ENCODE measurements at places on chromosomes 4 and X.

GRCh38 chr4:48914311-48914710 is 7.7 kb upstream of the OCIAD2 start:
- DNase-seq, result no peak

GRCh38 chrX:10754445-10754844 is 134.1 kb upstream of the MID1 start:
- DNase-seq, result no peak

- DNase-seq, result no peak
Observed at GRCh38 chr4:10028910-10029309, 7.6 kb upstream of the SLC2A9 start.

GRCh38 chr4:28482580-28483270 is 1622.1 kb downstream of the STIM2 start:
- DNase-seq, result no peak

DNA sequence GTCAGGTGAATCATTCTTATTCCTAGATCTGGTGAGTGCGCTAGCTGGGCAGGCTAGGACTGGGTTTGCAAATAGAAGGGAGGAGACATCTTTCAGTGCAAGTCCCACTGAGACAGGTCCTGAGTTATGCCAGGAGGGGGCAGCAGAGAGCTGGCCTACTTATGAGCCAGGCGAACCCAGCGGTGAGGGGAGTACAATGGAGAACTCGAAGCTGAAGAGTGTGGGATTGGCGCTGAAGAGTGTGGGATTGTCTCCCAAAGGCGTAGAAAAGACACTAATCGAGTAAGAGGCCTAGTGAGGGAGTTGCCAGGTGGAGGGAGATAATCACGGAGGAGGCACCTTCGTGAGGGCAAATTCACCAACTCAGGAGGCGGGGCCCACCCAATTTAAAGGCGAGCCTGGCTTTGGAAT is 91.7 kb upstream of the CXorf66 start:
- peak; percentile 89 for DNase-seq

DNA sequence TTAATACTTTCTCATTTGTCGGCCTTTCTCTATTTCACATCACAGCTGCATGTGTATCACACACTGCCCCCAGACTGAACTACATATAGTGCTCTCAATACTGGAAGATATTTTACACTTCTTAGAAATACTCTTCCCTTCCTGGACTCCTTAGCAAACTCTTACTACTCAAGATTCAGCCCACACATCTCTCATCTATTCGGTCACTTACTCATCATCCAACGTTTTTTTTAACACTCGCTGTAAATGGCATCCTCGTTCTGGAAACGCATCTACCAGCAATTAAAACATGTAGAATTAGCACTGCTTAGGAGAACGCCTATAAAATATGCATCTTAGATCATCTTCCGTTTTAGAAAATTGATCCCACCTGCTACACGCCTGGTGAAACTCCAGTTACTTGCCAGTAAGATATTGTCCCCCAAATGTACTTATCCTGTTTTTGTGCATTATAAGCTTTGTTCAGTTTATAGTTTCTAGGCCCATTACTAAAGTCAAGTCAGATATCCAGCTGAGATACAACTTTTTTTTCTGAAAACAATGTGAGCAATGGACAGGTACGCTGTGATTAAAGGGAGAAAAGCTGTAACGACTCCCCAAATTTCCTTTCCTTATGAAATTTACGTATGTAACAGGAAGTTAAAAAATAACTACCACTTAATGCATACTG is 1.0 kb downstream of the LRP2BP start:
- no peak for DNase-seq

GRCh38 chr4:81724925-81725329 is 253.2 kb upstream of the RASGEF1B start:
- peak; percentile 15 for DNase-seq

DNA sequence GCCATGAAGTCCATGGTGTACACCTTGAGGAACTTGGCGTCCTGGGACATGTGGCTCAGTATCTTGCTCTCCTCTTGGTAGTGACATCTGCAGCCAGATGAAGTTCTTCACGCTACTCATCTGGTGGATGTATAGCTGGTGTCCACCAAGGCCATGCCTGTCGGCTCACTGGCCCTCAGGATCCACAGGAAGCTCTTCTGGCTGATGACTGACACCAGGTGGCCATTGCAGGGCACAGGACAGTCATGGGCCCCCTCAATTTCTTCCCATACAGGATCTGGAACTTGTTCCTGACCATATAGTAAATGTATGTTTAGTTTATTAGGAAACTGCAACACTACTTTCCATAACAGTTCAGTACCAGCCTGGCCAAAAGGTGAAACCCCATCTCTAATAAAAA is 10.3 kb upstream of the CLCN5 start:
- no peak for DNase-seq

- DNase-seq, result no peak
Observed at GRCh38 chrX:100939333-100939732, 10.6 kb upstream of the XKRX start.

DNA sequence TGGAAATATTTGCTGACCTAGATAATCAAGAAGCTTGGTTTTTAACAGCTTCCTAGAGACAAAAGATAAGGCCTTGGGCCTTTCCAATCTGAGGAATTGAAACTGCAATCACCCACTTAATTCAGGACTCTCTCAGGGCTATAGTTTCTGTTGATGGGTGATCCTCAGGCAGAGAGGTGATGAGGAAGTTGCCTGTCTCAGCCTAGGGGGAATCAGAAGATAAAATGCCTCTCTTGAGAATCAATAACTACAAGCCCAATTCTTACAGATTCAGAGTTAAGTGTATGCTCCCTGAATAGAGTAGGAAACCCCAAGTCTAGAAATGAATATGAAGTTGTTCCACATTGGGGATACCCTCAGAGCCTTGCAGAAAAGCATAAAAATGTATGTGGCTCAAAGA is 45.5 kb downstream of the NFKB1 start:
- no peak for DNase-seq

- DNase-seq, result no peak
Observed at GRCh38 chr4:24774452-24774851, 20.9 kb upstream of the SOD3 start.

DNA sequence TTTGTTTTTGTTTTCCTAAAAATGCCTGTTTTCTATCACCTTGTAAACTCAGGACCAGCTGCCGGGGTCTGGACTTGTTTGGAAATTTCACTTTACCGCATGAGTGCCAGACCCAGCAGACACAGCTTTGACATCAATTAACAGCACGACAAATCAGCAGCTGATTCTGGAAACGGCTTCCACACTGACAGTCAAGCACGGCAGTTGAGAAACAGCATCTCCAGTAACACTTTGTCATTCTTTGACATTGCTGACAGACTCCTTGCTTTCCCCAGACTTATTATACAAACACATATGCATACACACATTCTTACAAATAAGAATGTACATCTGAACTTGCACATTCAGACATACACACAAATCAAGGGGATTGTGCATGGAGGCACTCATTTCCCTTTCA is 1017.6 kb upstream of the HS3ST1 start:
- no peak for DNase-seq

GRCh38 chrX:56793521-56794320 is 64.7 kb downstream of the NBDY start:
- DNase-seq, result no peak

- no peak for DNase-seq
Observed at GRCh38 chrX:21412029-21412428, 37.8 kb downstream of the CNKSR2 start.

DNA sequence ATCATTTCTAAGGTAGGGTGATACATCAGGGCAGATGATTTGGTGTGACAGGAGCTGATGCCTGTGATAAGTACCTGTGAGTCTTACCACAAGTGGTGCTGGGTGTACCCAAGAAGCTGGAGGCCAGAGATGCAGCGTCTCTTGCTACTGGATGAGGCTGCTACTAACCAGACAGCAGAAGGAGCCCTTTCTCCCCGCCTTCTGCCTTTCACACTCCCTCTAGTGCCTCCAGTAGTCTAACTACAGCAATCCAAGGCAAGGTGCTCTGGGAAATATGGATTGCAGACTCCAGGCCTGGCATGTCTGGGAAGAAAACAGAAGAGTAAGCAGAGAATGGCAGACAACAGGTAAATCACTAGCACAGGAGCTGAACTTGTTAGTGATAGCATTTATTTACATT is 470.8 kb downstream of the NKX6-1 start:
- DNase-seq, result no peak

DNA sequence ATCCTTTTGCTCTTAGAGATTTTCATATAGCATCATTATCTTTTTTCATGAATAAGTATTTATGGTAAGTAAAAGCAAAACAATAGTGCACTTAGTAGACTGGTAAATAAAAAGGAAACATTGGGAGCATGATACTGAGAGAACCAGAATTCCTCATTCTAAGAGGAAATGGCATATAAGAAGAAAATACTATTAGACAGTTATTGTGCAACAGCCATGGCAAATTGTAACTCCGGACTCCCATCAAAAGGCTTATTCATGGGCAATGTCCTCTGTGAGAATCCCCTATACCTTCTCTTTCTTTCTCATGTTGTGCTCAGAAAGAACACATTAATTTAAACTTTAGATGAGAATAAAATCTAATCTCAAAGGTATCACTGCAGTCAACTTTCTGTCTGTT is 42.4 kb downstream of the SPATA18 start:
- no peak for DNase-seq

GRCh38 chr4:26039639-26040359 is 125.8 kb downstream of the SMIM20 start:
- no peak for DNase-seq

GRCh38 chrX:40022421-40022820 is 75.3 kb downstream of the BCOR start:
- no peak for DNase-seq

DNA sequence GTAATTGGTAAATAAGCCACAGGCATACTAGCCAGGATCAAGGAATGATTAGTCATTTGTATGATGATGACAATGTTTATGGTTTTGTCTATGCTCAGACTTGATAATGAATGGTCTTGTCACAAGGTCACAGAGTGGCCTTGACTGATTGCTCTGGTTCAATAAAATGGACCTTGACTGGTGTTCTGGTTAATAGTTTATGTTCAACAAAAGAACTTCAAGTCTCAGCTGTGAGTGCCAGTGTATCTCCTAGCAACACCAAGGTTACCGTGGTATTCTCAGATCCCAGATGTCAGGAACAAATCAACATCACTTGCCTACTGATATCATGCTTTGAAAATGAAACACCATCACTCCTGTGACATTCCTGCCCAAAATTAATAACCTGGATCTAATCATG is 16.3 kb upstream of the LRAT start:
- no peak for DNase-seq

DNA sequence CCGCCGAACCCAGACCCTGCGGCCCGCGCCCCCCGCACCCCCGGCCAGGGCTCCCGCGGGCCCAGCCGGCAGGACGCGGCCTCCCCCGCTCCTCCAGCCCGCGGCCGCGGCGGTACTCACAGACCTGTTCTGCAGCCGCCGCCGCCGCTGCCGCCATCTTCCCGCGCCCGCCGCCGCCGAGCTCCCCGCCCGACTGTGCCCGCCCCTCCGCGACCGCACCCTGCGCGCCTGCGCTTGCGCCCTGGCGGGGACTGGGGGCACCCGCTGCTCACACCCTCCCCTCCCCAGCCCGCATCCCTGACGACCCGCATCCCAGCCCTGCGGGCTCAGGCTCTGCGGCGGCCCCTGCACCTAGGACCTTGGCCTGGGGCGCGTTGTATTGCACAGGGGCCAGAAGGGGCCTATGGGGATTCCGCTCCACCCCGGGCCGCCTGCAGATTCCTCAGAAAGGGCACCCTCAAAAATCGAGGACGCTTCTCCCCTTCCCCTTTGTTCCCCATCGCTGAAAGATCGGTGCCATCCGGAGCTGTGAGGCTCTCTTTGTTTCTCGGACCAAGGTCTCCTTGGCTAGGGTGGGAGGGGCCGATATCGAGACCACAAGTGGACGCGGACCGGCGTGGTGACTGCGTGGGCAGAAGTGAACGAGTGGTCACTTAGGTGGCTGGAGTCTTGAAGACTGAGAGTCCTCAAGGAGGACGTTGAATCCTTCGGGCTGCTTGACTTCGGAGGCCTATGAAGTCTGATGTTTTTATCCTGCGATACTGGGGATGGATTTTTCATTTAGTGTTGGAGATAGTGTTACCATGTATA is at the start of gene SGCB:
SGCB (minus strand) TSS at position 197 of the 810 bp plus-strand sequence; CDS start at position 157, 40 bp downstream.
- DNase-seq, result peak; percentile 85

DNA sequence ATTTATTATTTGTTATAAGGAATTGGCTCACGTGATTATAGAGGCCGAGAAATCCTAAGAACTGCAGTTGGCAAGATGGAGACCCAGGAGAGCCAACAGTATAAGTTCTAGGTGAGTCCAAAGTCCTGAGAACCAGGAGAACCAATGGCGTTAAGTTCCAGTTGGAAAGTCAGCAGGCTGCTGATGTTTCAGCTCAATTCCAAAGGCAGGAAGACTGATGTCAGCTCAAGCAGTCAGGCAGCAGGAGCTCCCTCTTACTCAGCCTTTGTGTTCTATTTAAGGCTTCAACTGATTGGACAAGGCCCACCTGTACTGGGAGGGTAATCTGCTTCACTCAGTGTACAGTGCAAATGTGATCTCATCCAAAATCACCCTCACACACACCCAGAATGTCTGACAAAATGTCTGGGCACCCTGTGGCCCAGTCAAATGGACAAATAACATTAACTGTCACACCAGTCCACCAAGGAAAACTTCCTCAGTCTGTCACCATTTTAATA is 30.8 kb upstream of the TBL1X start:
- DNase-seq, result no peak

DNA sequence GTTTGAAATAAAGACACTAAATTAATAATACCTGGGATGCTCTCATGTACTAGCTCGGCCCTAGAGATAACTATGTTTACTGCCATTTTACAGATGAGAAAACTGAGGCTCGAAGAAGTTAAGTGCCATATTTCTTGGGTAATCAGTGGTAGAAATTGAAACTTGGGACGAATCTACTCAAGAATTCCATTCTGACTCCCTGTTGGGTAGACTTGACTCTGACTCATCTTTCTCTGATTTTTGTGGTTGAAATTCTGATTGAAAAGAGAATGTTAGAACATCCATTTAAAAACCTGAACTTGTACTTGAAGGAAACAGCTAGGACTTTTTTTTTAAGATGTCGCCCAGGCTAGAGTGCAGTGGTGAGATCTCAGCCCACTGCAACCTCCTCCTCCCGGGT is 50.1 kb upstream of the NSUN7 start:
- no peak for DNase-seq

DNA sequence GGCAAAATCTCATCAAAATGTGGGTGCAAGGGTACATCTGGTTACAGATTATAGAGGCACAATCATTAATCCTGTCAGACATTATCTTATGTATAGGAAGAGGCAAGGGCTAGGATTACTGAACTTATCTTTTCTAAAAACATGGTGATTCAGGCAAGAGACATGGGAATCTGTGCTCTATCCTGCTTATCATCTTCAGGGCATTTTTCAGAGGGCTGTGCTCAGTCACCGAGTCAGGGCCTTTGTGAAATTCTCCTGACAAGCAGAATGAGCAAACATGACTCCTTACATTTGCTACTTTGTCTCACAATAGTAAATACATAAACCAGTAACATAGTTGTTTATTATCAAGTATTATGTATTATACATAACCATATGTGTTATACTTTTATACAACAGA is 84.2 kb upstream of the KCTD8 start:
- no peak for DNase-seq

GRCh38 chr4:79982601-79983322 is 90.3 kb downstream of the ANTXR2 start:
- no peak for DNase-seq
